Activated naive CD4-positive, alpha-beta T cell treated with anti-CD3 and anti-CD28 coated beads, Interleukin-2, amount 10 ng/mL, durations not matched to agents 7 days and 5 days (primary cell): ENCODE measurements at places on chromosomes 6 and 20.

DNA sequence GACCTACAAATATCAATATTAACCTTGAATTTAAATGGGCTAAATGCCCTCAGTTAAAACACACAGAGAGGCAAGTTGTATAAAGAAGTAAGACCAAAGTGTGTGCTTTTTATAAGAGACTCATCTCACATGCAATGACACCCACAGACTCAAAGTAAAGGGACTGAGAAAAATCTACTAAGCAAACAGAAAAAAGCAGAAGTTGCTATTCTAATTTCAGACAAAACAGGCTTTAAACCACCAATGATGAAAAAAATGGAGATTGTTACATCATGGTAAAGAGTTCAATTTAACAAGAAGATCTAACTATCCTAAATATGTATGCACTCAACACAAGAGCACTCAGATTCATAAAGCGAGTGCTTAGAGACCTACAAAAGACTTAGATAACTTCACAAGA lies 741.9 kb upstream of the MARCKS start:
- no peak for DNase-seq

GRCh38 chr6:47111685-47112084 lies 69.6 kb upstream of the ADGRF1 start:
- DNase-seq = no peak

- DNase-seq = no peak
Observed at GRCh38 chr6:41720262-41720620, 15.2 kb downstream of the TFEB start.

GRCh38 chr6:134910593-134910935 lies 39.3 kb downstream of the ALDH8A1 start:
- DNase-seq = no peak

DNA sequence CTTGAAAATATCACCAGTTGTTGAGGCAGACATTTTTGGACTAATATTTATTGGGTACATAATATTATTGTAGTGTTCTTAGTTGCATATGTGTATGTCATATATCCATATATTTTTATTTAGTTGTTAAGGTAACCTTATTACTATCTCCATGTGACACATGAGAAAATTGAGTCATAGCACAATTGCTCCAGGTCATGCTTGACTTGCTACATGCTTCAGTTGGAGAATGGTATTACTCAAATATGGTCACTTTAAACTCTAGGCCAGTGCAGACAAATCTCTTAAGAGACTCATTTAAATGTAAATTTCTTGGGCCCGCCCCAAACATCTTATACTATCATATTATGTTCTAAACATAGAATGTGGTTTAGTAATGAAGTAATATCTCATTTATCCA lies 246.1 kb downstream of the RIMS1 start:
- no peak for DNase-seq

DNA sequence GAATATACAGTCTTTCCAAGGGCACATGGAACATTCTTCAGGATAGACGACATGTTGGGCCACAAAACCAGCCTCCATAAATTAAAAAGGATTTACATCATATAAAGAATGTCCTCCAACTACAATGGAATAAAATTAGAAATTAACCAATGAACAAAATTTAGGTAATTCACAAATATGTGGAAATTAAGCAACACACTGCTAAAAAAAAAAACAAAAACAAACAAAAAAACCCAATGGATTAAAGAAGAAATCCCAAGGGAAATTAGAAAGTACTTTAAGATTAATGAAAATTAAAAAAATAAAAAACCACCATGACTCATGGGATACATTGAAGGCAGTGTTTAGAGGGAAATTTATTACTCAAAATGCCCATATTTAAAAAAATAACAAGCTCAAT lies 21.4 kb upstream of the NT5E start:
- DNase-seq = no peak

DNA sequence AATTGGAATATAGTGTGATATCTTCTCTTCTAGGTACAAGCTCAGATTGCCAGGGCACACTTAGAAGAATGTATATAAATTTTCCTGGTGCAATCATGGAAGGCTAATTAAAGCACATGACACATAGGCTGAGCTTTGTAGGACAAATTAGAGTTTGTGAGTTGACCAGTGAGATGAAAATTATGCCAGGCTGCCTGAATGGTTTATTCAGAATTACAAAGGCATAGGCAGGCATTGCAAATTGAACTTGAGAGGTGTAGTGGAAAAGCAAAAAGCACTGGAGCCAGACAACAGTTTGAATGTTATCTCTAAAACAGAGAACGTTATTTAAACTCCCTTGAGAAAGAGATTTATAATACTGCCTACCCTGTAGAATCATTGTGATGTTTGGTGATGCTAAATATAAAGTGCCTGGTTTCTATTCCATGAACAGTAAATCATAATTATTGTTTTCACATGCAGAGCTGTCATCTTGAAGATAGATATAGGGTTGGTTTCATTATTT lies 712.1 kb downstream of the TBC1D32 start:
- no peak for DNase-seq

GRCh38 chr6:12097791-12098190 lies 85.7 kb downstream of the HIVEP1 start:
- no peak for DNase-seq

GRCh38 chr6:39204646-39205244 lies 24.5 kb downstream of the KCNK5 start:
- no peak for DNase-seq

GRCh38 chr6:3750317-3751076 lies 1.0 kb downstream of the PXDC1 start:
- peak; percentile 30 for DNase-seq

DNA sequence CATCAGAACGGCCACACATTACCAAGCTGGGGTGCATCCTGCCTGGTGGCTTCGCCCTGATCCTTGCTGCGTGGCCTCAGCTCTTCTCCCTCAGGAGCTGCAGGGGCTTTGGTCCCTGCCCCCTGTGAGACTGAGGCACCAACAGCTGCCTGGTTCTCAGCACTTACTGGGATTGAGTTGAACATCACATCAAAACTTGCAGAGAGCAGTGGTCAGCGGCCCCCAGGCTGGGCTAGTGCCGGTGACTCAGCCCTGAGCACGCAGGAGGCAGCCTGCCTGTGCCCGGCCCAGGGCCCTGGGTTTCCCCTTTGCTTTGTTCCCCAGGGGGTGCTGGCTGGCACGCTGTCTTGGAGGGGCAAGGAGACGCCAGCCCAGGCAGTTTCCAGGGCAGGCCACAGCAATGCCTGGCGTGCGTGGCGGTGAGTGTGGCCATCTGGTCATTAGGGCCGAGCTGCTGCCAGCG lies 63.3 kb downstream of the DLL1 start:
- no peak for DNase-seq

DNA sequence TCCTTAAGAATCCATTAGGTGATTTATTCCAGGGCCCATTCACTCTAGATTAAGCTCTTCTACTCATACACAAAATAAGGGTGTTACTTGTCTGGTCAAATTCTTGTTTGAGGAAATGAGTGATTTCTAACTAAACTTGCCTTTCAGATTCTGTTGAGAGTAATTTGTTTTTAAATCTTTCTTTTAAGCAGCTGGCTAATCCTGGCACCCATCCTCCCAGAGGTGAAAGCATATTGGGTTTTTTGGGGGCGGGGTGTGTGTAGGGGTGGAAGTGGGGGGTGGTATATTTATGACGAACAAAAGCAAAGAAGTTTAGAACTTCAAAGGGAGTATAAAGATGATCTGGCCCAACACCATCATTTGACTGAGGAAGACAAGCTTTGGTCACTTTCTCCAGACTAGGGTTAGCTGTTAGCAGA lies 94.7 kb downstream of the RTN4IP1 start:
- DNase-seq = peak; percentile 30

GRCh38 chr6:43628393-43629103 lies 516 bp downstream of the GTPBP2 start:
- peak; percentile 76 for DNase-seq

DNA sequence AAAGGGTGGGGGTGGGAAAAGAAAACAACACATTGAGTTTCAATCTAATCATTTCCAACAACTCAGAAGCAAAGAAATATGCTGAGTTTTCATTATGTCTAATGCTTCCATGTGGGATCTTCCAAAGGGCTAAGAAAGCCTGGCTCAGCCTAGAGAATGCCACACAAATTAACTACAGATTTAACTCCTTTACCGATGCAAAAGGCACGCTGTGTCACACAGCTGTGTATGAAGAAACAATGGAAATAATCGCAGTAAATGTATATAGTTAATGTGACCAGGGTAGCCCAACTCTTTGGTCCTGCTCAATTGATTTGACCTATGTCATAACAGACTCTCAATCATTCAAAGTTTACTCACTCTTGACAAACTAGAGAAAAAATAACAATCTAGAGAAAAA lies 17.8 kb downstream of the B4GALT5 start:
- no peak for DNase-seq

DNA sequence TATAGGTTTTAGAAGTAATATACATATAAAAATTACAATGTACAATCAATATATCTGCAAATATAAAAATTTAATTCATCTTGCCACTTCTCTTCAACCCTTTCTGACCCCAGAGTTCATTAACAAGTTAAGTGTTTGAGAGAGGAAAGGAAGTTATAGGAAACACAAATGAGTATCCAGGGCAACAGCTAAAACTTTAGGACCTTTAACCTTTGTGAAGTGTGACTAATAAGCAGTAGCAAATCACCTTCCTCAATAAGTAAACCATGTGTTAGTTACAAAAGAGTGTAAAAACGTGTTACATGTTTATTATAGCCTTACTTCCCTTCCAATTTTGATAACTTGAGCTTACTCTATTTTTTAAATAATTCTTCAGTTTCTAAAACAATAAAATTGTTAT lies 73.4 kb upstream of the SIM1 start:
- no peak for DNase-seq

- DNase-seq = no peak
Observed at GRCh38 chr20:19940988-19941460, 76.1 kb upstream of the NAA20 start.

GRCh38 chr6:16576451-16577368 lies 184.6 kb downstream of the ATXN1 start:
- no peak for DNase-seq

DNA sequence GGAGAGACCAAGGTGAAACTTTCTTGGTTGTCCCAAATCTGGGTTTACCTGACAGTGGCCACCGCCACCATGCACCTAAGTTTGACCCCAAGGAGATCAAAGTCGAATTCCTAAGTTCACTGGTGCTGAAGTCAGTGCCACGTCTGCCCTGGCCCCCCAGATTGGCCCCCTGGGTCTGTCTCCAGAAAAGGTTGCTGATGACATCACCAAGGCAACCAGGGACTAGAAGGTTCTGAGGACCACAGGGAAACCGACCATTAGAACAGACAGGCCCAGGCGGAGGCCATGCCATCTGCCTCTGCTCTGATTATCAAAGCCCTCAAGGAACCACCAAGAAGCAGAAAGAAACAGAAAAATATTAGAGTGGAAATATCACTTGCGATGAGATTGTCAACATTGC lies 91.2 kb downstream of the DLL1 start:
- DNase-seq = peak; percentile 4

GRCh38 chr6:129015721-129016120 lies 132.8 kb downstream of the LAMA2 start:
- no peak for DNase-seq

DNA sequence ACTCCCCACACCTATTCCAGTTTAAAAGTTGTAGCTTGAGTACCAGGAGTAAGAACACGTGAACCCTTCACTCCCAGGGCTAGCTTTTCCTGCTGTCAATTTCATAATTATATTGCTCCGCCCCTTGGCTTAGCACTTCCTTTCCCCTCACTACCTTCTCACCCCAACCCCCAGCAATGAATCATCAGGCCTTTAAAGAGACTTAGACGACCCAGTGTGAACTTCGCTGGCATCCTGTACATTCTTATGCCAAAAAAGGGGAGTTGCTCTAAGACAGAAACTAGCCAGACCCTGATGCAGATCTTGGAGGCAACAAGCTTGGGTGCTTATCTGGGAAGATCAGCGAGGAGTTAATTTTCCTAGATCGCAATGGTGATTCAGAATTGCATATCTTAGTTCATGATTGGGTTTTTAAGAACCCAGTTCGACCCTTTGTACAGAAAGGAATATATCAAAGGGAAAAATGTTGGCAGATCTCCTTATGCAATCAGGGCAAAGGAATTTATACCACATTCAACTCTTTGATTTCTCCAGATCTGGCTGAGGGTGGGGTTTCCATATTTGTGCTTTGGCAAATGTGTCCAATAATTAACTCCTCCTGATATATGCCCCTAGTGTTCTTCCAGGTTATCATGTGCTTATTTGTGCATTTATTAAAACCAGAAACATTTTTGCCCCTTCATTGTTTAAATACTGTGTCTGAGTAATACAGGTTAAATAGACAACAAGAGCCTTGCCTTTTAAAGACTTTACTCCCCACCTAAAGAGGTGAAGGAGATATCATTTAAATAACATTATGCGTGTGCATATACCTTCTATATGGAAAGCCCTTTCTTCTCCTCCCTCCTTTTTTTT lies 8.1 kb upstream of the ATXN1 start:
- DNase-seq = peak; percentile 74

GRCh38 chr6:166809721-166810120 lies 146.6 kb downstream of the RNASET2 start:
- no peak for DNase-seq

GRCh38 chr6:110265273-110265672 lies 85.0 kb downstream of the CDC40 start:
- no peak for DNase-seq

DNA sequence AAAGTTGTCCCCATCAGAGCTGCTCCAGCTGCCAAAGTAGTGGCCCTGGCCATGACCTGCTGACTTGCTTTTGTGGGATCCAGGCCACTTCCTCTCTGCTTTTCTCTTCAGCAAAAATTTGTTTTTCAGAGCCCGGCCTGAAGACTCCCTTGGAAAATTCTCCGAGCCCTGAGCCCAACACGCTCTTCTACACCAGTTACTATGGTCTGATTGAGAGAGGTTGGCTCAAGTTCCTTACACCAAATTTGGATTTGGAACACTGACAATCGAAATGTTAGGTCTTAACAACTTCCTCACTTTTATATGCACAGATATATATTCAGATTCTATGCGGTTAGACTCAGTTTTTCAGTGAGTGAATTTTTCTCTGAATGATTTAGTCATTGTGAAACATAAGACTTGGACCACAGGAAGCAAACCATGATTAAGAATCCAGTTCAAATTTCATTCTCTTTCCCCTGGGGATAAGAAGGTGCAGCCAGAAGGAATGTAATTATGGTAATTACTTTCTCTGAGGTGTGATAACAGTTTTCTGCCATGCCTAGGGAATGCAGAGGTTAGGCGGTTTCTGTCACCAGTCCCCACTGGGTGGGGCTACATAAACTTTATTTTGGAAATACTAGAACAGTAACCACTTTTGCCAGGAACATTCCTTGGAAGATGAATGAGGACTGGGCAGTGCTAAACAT lies 365.2 kb downstream of the SYNE1 start:
- DNase-seq = no peak

- no peak for DNase-seq
Observed at GRCh38 chr6:168156742-168157265, 77.8 kb upstream of the FRMD1 start.
